Stimulated activated CD4-positive, alpha-beta T cell treated with anti-CD3 and anti-CD28 coated beads, Interleukin-4, amount 100 ng/mL, for 48 hours (primary cell): ENCODE measurements at places on chromosomes 5 and 9.

DNA sequence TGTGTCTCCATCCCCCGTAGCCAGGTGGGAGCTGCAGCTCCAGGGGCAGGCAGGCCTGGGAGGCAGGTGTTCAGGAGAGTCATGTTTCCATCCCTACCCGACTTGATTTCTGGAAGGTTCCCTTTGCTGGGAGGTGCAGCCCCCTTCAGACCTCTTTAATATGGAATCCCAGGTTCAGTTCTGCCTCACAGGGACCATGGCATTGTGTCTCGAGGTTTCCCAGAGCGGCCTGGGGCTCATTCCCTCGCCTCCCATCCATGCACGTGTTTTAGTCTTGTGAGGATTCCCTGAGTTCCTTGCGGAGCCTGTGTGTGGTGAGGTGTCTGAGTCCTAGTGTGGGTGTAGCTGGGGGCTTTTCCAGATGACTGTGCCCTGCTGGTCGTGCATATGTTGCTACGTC, 16.5 kb upstream of the AHRR start:
- DNase-seq = no peak

DNA sequence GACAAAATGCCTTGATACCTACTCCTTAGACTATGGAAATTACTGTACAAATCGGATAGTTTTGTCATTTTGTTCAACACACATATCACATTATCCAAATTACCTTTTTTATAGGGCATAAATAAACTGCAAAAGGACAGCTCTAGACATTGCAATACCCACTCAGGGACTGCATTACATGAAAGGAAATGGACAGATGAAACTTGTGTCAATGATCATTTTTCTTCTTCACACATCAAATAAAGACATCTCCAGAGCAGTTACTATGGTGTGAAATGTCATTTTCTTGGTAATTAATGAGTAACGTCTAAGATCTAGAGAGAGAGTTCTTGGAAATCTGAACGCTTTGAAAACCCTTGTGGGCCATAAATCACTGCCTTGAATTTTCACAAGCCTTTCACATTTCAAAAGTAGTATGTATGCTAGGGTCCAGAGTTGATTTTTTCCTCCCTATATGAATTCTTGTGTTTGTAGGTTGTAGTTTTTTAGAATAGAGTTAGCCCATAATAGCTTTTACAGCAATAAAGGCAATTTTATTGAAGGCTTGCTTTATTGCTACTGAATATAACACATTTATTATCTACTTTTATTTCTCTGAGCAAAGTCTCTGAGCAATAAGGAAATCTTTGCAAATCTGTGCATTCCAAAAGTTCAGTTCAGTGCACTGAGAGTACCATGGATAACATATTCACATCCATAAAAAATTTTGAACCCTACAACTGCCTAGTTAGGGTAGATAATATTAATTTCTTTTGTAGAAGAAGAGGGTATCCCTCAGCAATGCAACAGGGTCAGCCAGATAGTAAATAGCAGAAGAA, 358.0 kb upstream of the PCSK5 start:
- no peak for DNase-seq

DNA sequence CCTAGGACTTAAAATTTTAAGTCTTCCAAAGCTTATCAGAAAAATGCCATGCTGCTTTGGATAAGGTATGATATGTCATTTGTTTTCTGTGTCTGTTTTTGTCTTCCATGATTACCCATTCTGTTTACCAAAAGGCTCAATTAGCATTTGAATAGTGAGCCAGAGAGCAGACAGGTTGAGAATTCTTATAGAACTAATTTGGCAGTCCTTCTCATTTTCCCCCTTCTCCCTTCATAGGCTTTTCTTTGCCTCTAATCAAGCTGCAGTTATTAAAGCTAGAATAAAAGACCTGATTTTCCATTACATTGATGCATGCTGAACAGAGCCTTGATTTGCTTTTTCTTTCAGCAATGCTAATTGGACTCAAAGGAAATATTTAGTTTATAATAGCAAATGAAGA, 993.0 kb downstream of the MAT2B start:
- no peak for DNase-seq

DNA sequence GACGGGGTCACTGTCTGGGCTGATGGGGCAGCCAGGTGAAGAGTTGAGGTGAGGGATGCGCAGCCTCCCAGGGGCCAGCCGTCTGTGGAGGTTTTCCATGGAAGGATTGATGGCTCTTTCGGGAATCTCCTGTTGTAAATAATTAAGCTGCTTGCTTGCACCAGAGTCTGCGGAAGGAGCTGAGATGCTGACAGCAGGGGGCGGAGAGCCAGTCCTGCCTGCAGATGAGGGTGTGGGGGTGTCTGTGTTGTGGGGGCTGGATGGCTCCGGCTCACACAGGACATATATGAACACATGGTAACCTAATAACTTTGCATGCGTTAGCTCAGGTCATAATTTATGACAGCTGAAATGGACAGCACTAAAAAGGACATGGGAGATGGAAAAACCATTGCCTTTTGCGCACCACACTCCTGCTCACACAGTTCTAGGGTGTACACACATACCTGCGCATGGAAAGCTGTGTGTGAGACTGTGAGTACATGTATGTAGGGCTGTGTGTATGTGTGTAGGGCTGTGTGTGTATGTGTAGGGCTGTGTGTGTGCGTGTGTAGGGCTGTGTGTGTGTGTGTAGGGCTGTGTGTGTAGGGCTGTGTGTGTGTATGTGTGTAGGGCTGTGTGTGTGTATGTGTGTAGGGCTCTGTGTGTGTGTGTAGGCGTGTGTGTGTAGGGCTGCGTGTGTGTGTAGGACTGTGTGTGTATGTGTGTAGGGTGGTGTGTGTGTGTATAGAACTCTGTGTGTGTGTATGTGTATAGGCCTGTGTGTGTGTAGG, 36.8 kb upstream of the SEMA4D start:
- DNase-seq = no peak

- no peak for DNase-seq
Measured at GRCh38 chr9:74499111-74499601, 2.0 kb downstream of the RORB start.

DNA sequence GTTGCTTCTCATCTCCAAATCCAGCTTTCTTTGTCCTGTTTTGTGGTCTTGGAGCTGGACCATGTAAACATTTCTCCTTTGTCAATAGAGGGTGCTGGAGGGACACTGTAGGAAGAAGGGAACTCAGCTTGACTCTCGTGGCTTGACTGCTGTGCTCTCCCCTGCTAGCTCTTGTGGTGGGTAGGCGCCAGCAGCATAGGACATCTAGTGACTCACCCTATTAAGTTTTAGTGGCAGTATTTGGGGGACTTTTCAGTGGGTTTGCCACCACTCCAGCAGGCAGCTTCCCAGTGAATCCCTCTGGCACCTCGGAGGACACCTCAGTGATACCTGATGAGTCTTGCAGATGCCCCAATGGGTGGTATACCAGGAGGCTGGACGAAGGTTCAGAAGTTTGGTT, 97.8 kb downstream of the TSSK1B start:
- DNase-seq = no peak

DNA sequence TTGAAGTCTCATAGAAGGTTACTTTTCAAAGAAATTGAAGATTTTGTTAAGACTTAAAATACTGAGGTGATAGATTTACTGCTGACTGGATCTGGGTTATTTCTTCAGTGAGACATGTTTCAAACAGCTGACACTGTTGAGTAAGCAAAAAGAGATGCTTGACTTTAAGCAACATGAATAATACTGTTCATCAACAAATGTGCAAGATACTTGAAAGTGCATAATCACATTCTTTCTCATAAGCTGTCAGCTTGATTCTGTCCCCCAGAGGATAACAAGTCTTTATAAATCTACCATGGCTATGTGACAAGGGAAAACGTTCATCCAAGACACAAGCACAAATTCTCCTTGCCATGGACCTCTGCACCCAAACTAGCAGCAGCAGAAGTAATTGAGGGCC, 260.1 kb upstream of the CDH18 start:
- no peak for DNase-seq

GRCh38 chr5:160744268-160745101, 107.5 kb downstream of the ATP10B start:
- no peak for DNase-seq

- DNase-seq = no peak
Measured at GRCh38 chr5:107320376-107320775, 350.4 kb downstream of the EFNA5 start.

- DNase-seq = no peak
Measured at GRCh38 chr9:106964822-106965525, 102.0 kb downstream of the ZNF462 start.

- no peak for DNase-seq
Measured at GRCh38 chr9:116456490-116457088, 230.5 kb upstream of the TRIM32 start.
